ENCODE measurements at places on chromosomes 2 and 18.

DNA sequence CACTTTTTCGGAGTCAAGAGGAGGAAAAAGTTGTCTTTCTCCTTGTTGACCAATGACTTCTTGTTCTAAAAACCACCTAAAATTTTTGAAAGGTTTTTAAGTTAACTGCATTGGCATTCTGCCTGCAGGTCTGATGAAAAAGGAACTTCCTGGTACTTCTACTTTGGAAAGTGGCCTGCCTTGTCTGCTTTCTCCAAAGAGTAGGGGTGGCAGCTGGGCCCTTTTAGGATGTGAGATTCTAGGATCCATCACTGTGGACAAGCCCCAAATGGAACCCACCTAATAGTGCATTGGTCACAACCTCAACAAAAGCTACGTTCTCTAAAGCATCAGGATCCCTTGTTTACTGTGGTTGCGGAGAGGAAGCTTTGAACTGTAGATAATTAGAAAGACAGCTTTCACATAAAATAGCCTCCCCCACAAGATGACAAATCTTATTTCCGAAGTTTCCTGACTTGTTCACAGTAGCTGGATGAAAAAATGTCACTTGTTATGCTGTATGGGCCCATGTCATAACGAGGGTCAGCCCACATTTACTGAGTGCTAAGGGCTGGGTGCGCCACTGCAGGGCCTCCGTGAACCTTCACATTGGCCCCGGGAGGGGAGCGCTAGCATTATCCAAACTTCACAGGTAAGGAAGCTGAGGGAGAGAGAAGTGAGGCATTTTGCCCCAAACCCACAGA, 17.4 kb downstream of the ASPRV1 start:
- DNase-seq: no peak

- no peak for DNase-seq
Observed at GRCh38 chr2:67576226-67576625, 179.1 kb downstream of the ETAA1 start.

DNA sequence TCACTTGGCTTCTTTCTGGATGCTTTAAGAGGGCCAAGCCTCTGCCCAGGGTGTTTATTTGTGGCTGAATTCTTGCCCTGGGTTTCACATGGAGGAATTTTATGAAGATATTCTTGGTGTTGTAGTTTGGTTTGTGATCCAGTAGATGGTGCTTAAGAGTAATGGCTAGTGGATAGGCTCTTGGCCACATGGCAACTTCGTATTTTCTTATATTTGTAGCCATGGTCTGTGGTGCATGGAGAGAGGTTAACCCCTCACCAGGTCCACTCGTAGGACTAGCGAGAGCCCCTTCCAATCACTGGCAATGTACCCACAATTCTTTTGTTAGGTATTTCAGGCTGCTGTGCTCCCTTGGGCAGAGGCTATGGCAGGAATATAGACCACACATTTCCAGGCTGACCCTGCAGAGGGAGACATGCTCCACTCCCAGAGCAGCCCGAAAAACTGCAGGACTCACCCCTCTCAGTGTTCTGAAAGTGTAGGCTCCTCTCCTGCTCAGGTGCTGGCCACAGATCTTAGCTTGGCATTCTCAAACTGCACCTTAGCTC, 582.1 kb upstream of the SETBP1 start:
- peak; percentile 70 for DNase-seq

GRCh38 chr2:101400506-101401325, 13.4 kb upstream of the CREG2 start:
- no peak for DNase-seq

DNA sequence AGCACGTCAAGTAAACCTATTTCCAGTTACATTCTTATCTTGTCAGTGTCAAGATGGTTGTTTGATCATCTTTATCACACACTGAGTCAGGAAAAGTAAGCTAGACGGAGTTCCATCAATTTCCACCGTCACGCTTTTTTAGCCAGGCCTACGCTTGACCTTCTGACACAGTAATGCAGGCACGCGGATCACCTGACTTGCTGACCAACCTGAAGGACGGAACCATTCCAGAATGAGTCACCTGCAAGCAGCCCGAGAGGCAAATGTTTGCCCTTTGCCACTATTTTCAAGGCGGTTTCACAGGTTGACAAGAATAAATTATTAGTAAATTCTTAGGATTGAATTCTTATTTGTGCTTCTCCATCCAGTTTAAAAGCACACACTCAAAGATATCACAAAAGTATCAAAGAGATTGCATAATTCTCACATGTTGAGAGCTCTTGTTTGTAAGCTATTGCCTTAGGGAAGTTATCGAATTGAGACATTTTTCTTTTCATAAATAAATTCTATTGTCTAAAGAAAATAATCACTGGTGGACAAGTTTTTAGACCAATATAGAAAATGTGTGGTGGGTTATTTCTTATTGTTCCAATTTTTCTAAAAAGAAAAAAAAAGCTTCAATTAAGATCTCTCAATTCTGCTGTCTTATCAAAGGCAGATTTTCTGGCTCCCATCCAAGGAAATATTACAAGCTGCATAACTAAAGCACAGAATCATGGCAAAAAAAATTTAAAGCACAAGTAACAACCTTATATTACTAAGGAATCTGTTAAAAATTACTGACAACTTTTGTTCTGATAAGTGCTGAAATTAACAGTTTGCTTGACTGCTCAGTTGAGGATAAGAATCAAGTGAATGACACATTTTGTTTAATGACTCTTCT, 31.9 kb downstream of the UXS1 start:
- DNase-seq: peak; percentile 36

DNA sequence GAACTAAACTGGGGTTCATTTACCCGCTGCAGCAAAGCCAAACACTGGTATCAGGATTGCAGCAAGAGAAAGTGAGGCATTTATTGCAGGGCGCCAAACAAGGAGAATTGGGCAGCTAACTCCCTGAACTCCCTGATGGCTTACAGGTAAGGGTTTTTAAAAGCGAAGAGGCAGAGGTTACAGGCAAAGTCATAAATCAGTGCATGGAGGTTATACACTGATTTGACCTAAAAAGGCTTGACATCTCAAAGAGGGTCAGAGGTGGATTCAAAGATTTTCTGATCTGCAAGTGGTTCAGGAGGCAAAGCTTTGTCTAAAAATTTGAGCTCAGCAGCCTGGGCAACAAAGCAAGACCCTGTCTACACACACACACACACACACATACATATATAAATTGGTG, 102.8 kb upstream of the EPC2 start:
- DNase-seq: no peak

DNA sequence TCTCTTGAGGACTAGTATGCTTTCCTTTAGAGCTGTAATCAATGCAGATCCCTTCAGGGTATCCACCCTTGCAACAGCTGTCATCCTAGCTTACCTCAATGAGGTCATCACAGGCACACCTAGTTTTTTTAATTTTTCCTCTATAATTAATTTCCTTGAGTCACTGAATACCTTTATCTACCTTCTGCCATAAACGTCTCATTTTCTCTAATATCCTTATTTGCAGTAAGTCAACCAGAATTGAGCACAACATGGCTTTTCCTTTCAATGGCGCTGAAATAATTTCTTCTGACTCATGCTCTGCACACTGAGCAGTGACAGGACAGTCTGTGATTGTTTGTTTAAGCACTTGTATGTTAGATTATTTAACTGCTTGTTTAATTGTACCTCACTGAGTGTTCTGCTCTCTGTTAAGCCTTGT, 49.4 kb downstream of the ETAA1 start:
- DNase-seq: peak; percentile 25

DNA sequence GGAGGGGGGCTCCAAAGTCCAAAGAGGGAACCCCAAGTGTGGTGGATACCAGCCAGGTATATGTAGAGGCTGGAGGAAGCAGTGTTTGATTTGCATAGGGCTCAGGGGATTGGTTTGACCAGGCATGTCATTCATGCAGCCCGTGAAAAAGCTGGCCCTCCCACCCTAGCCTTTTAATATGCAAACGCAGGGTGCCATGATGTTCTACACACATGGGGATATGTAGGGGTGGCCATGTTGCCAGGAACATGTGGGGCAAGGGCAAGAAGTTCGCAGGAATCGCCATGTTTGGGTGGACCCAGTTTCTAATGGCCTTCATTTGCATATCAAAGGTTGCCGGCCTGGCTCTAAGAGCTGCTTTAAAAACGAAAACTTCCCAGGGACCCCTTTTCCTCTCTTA, 33.6 kb downstream of the B3GNT7 start:
- DNase-seq: no peak

DNA sequence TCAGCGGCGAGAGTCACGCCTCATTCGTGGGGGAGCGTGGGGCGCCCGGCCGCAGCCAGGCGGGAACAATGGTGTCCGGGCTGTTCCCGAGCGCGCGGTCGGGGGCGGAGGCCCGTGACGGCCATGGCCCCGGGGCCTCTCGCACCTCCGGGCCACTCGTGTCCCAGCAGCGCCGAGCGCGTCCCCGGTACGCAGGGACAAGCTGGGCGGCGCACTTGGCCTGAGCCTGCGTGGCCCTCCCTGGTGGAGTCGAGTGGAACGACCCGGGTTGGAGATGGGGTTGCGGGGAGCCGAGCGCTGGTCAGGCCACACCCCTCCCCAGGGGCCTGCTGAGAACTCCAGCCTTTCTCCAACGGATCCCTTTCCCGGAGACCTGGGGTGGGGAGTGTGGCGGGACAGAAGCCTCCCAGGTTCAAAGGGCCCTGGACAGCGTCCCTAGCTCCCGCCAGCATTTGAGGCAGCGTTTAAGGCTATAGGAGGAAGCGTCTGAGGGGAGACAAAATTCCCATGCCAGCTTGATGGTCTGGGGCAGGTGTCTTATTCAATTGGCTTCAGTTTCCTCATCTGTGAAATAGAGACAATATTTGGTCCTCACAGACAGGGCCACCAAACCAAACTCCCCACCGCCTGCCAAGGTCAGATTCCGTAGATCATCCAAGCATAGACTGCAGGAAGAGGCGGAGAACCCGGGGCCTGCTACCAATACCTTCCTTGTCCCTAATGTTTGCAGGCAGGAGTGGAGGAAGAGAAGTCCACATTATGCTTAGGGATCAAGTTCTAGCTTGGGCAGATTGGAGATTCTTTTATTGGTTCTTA, 553 bp downstream of the CNDP2 start:
- DNase-seq: peak; percentile 52

GRCh38 chr2:100588071-100588786, 25.4 kb downstream of the PDCL3 start:
- peak; percentile 27 for DNase-seq

GRCh38 chr2:28358668-28359201, 33.9 kb upstream of the FOSL2 start:
- DNase-seq: no peak

- no peak for DNase-seq
Observed at GRCh38 chr2:239619369-239619768, 218.5 kb upstream of the HDAC4 start.

Measured in fibroblast of the aortic adventitia (primary cell).